ENCODE measurements at places on chromosomes 2 and 18.

GRCh38 chr18:79797518-79798345 lies at the start of gene KCNG2:
Gene KCNG2, plus strand, starts transcription at chr18:79797938. Its CDS starts 65,730 bp downstream, at chr18:79863668.
- DNase-seq = peak; percentile 77

DNA sequence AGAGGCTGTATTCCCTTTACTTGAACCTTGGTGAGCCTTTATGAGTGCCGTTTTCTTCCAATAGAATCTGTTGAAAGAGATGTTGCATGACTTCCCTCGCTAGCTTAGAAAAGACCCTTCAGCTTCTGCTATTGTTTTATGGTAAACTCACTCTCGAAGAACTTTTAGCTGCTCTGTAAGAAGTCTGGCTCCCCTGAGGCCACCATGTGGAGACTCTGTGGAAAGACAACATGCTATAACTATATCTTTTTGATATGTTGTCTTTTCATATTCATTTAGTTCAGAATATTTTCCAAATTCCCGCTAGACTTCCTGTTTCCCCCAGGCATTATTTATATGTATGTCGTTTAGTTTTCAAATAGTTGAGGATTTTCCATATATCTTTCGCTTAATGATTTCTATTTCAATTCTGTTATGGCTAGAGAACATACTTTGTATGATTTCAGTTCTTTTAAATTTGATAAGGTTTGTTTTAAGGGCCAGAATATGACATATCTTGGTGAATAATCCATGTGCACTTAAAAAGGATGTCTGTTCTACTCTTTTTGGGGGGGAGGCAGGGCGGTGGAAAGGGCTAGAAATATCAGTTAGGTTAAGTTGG lies 64.1 kb downstream of the PTPN4 start:
- peak; percentile 44 for DNase-seq

- no peak for DNase-seq
Observed at GRCh38 chr18:73670039-73670438, 477.6 kb downstream of the FBXO15 start.

GRCh38 chr2:168494190-168494711 lies 38.2 kb downstream of the CERS6 start:
- no peak for DNase-seq

GRCh38 chr2:109102588-109103233 lies 26.3 kb upstream of the SH3RF3 start:
- no peak for DNase-seq

GRCh38 chr18:51236225-51236624 lies 38.7 kb upstream of the MEX3C start:
- no peak for DNase-seq

- DNase-seq = no peak
Observed at GRCh38 chr18:33670029-33670428, 92.0 kb downstream of the ASXL3 start.

- DNase-seq = no peak
Observed at GRCh38 chr2:174490051-174490450, 3.2 kb upstream of the GPR155 start.

DNA sequence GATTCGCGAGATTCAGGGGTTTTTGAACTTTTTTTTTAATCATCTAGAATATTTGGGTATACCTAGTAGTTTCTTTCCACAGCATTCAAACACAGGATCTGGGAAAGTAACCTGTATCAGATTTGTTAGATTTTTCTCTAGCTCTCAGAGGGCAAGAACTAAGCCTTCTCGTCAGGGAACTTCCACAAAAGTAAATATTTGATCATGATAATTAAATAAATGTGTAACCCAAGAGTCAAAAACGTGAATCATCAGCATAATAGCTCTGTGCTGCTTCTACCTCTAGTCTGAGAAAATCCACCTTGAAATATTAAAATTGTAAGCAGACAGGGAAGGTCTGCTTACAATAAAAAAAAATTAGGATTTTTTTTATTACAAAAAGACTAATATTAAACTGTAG lies 225.7 kb upstream of the SPOPL start:
- no peak for DNase-seq

DNA sequence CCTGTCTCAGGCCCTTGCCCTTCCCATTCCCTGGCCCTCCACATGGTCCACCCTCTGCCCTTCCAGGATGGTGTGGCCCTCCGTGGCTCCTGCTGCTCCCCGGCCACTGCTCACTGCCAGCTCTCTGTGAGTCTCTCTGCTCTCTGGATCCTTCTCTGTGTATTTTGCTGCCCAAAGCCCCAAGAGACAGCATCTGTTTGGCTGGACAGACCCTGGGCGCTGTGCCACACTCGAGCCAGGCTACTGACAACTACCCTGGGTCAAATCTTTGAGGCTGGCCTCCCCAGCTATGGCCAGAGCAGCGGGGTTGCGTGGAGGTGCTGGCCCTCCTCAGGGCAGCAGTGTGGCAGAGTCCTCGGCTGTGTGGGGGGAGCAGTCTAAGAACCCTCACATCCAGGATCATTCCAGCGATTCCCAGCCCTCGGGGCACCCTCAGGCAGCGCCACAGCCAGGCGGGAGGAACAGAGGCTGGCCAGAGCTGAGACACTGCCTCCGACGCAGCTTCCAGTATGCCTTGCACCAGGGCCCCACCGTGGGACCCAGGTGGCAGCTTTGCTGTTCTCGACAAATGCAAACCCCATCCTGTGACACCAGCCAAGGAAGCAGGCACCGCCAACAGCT lies 139.4 kb upstream of the GLI2 start:
- DNase-seq = peak; percentile 44

DNA sequence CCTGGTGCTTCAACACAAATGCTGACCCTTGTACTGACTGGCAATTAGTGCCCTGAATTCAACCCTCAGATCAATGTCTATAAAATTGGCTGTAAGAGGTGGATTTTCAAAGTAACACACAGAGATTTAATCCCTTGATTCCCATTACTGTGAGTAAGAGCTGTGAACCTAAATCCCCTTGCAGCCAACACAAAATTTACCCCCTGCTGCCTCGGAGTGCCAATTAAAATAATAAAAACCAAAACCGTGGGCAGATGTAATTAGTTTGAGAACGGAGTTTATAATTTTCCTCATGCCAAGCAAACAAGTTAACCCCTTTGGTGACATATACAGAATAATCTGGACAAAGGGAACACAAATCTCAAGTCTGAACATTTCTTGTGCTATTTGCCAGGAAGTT lies 55.8 kb upstream of the REV1 start:
- DNase-seq = no peak

DNA sequence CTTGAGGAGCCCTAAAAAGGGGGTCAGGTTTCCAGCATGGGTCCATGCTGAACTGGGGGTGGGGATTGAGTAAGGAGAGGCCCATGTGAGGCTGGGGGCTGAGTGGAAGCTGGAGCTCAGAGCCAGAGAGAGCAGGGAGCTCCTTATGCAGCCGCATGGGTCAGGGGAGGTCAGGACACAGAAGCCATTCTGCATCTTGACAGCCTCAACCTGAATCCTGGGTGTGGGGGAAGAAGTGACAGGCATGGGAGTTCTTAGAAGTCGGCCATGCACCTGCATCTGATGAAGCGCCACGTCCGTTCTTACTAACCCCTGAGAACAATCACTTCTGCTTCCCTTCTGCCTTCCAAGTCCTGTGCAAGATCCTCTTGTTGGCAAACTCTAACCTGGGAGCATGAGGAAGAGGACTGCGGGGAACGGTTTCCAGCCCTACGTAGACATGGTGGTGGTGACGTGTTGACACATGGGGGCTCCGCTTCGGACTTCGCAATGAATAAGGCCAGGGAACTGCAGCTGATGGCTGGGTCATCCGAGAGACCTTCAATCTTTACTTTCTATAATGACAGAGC lies 22.3 kb downstream of the GNLY start:
- DNase-seq = no peak

GRCh38 chr2:7886666-7887065 lies 795.2 kb upstream of the ID2 start:
- no peak for DNase-seq

GRCh38 chr2:218375212-218375611 lies 6.9 kb upstream of the SLC11A1 start:
- no peak for DNase-seq

- no peak for DNase-seq
Observed at GRCh38 chr2:13669607-13670006, 952.9 kb downstream of the TRIB2 start.

- DNase-seq = no peak
Observed at GRCh38 chr18:40415176-40415791, 1539.8 kb upstream of the PIK3C3 start.

DNA sequence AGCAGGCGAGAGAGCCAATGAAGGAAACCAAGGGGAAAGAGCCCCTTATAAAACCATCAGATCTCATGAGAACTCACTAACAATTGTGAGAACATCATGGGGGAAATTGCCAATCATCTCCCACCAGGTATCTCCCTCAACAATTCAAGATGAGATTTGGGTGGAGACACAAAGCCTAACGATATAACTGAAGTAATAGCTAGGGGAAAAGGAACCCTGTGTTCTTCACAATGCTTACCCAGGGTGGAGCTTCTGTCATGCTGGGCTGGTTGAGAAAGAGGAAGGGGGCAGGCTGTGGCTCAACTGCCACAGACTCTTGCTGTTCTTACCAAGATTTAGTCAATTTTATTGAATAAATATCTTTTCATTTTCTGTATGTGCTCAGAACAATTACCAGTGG lies 392.1 kb upstream of the HS6ST1 start:
- no peak for DNase-seq

DNA sequence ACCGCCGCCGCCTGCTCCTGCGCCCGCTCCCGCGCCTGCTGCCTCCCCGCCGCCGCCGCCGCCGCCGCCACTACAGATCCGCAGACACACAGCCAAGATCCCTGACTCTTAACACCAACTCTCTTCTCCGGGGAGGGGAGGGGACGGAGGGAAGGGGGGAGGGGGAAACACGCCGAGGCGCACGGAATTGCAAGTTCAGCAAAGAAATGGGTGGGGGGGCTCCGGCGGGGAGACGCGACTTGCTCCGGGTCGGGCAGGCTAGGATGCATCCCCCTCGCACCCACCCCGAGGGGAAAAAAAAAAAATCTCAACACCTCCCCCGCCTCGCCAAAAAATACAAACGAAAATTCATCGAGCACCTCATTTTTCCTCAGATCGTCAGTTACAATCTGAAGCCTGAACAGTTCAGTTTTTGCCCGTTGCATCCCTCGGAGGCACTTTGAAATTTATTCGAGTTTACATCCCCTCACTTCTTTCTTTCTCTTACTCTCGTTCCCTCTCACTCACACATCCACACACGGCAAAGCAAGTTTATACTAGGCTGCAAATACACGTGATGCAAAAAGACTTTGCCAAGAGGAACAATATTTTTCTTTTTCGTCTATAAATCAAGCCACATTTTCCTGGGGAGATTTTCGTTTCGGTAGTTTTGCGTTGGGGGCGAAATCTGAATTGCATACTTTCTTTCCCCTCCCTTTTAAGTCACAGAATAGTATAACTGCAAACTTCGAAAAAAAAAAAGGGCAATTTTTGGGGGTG lies at the start of gene TCF4:
TCF4 (minus strand) TSS at position 82 of the 759 bp plus-strand sequence. CDS start 1,076 bp downstream, outside the sequence.
- peak; percentile 80 for DNase-seq

GRCh38 chr18:13323186-13323585 lies 104.6 kb downstream of the LDLRAD4 start:
- no peak for DNase-seq

DNA sequence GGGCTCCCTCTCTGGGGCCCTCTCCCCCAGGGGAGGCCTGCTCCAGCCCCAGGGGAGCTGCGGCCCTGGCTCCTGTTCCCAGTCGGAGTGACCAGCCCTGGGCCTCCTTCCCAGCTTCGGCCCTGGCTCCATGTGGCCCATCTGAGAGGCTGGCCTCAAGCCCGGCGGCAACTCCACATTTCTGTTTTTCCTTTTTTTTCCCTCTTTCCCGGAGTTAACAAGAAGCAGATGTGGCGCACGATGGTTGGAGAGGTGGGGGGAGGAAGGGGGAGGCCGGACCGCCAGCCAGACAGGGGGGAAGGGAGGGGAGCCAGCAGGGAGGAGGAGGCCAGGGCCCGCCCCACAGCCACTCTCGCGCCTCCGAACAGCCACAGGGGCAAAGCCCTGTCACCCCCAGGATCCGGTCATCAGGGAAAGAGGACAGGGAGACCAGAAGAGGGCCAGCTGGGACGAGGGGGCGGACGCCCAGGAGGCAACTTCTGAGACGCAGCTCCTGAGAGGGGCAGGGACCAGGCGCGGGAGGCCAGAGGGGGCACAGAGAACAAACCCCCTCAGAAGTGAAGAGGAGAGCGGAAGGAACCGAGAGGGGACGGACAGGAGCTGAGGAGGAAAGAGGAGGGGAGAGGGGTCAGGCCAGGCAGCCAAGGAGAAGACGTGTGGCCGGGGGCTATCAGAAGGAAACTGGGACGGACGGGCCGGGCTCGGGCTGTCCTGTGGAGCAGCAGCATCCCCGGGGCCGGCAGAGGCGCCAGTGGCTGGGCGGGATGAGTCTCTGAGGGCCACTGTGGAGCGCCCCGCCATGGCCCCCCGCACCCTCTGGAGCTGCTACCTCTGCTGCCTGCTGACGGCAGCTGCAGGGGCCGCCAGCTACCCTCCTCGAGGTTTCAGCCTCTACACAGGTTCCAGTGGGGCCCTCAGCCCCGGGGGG lies at the start of gene EMILIN1:
EMILIN1 (plus strand) TSS at position 349 of the 928 bp plus-strand sequence; CDS start at position 800, 451 bp downstream.
- peak; percentile 97 for DNase-seq

DNA sequence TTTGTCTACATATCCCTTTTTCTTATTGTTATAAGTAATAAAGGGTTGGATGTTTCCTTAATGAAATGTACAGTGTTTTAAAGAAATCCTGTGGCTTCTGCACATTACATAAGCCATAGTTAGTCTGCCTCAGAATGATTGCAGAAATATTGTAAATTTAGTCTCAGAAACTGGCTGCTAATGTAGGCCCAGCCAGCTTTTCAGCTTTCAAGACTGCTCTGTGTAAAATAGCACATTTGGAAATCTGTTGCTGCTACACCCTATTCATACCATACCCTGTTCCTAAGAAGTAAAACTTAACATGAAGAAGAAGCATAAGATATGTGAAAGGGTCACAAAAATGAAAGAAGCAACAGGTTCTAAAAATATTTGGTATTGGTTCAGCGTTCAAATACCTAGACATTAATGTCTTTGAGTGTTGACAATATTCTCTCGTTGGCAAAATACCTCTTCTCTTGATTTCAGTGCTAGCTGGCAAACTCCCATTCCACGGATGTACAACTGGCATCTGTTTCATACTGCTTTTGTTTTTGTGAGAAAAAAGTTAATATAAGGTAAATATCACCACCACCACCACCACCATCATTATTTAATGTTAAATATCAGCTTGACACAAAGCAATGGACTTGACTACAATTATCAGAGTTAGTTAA lies 19.2 kb upstream of the NCKAP1 start:
- no peak for DNase-seq

DNA sequence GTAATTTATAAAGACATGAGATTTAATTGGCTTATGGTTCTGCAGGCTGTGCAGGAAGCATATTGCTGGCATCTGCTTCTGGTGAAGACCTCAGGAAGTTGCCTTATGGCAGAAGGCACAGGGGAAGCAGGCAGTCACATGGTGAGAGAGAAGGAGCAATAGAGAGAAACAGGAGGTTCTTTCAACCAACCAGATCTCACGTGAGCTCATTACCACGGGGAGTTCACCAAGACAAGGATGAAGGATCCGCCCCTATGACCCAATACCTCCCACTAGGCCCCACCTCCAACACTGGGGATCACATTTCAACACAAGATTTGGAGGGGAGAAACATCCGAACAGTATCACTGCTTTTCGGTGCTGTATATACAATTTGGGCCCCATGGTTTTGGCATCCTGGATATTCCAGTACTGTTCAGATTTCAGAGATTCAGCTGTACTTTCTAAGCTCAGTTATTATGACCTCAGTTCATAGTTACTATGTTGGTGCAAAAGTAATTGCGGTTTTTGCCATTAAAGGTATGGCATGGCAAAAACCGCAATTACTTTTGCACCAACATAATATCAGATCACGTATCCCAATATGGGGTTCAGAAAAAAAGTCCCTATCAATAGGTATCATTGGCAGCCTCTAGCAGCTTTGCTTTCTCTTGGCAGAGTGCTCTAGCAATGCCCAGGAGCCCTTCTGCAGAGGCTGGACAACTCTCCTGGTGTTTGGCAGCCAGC lies 189.6 kb upstream of the SIX3 start:
- no peak for DNase-seq
